ENCODE measurements at places on chromosomes 1 and 21.

DNA sequence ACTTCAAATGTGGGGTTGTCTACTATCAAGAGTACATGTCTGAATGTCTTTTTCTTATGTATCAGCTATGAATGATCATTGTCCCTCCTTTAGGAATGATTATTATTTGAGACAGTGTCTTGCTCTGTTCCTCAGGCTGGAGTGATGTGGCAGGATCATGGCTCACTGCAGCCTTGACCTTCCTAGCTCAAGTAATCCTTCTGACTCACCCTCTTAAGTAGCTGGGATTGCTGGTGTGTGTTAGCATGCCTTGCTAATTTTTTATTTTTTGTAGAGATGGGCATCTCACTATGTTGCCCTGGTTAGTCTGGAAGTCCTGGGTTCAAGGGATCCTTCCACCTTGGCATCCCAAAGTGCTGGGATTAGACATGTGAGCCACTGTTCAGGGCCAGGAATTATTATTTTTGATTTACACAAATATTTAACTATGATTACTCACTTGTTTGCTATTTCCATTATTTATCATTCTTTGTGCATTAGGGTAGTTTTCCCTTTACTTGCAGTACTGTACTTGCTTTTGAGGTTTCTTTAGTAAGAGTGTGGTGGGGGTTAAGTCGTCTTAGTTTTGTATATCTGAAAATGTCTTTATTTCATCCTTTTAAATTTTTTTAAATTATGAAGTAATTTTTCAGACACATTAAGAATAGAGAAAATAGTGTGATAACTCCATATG lies 12.8 kb downstream of the S100A7 start:
- DNase-seq, result no peak

DNA sequence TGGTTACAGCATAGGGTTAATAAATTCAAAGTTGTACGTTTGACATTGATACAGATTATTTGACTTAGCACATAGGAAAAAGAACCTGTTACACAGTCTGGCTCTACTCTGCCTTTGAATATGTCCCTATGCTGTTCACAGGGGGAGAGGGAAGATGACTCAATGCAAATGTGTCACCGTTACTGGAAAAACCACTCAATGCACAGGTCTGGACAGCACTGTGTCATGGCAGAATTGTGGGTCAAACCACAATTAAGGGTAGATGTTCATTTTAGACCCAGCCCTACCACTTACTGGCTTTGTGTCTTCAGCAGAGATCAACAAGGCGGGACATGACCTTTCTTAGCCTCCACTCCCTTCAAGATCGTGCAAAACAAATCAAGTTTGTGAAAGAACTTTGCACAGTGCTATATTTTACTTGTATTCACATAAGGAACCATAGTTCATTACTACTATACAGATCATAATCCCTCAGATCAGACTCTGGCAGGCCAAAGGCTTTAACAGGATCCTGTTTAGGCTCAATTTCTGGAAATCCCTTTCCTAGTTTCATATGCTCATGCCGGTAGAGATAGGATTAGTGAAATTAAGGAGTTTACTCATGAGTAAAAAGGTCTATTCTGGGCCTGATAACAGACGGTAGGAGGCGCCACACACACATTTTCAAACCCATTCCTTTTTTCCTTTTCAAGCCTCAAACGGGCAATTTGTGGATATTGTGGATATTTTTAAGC lies 22.1 kb downstream of the EIF2D start:
- DNase-seq, result peak; percentile 54

DNA sequence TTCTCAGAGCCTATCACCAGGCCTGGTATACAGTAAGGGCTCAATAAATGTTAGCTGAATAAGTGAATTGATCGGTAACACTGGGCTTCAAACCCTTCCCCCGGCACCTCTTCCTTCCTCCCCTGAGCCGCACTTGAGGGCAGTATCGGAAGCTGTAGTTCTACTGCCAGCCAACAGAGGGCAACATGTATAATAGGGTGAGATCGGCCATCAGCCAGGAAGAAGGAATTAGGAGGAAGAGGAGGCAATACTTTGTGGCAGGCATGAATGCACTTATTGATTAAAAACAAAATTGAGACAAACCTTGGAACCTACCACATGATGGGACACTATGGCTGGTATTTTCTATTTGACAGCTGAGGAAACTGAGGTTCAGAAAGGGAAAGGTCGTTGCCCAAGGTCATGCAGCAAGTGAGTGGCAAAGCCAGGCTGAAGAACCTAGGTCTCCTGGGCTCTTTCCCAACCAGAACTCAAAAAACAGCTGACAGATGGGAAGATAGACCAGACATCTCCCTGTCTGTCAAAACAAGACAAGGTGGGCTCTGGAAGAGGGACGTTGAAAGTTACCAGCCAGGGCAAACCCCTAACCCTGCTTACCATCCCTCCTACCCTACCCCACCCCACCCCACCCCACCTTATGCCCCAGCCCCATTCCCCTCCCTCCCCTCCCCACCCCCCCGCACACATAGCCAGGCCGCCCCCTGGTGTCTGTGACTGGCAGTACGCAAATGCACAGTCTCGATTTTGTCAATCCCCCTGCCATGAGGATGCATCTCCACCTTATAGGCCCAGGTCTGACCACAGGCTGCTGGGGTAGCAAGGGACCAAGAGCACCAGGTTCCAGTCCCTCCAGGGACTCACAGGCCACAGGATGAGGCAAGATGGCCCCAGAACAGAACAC lies 107.3 kb upstream of the RUNX3 start:
- peak; percentile 67 for DNase-seq

DNA sequence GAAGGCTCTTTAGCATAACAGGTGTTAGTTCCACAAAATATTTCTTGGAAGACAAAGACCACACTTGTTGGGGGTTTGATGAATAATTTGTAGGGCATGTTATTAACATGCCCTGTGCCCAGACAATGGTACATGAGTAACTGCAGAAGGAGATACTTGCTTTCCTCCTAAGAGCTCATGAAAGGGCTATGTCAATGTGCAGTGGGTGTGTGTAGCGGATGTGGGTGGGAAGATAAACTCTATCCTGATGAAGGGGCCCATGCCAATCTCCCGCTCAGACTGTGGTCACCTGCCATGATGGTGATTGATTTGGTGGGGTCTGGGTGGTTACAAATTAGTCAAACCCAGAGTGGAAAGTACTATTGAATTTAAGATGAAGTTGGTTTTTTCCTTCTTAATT lies 69.8 kb upstream of the DNAH14 start:
- DNase-seq, result no peak

- DNase-seq, result no peak
Measured at GRCh38 chr1:68128157-68128556, 77.7 kb upstream of the DIRAS3 start.

GRCh38 chr1:161020509-161021164 lies at the start of gene F11R:
Gene F11R, minus strand, starts transcription at chr1:161021152. Its CDS starts 79 bp downstream, at chr1:161021073.
- DNase-seq, result no peak

GRCh38 chr1:246210756-246211155 lies 296.3 kb downstream of the SMYD3 start:
- DNase-seq, result no peak

GRCh38 chr1:160169553-160170399 lies 18.4 kb downstream of the ATP1A4 start:
- DNase-seq, result no peak

DNA sequence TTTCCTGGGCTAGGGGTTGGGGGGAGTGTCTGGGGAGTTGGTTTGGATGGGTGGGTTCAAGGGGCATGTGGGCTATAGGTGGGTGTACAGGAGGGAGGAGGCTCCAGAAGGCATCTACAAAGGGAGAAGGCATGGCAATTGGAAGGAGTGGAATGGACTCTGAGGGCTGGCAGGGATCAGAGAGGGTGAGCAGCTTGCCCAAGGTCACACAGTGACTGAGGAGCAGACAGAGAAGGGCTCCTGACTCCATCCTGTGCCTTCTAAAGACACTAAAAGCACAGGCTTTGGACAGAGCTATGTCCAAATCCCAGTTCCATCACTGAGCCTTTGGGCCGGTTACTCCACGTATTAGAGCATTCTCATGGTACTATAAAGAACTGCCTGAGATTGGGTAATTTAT lies 151.8 kb downstream of the PTPRU start:
- DNase-seq, result no peak

GRCh38 chr1:87513966-87514660 lies 185.4 kb downstream of the LMO4 start:
- no peak for DNase-seq

All from activated naive CD4-positive, alpha-beta T cell treated with anti-CD3 and anti-CD28 coated beads, Interleukin-2, amount 50 U/mL, for 16 hours (primary cell).